ENCODE measurements at places on chromosomes 3 and 15.

GRCh38 chr3:194281306-194281705 lies 69.8 kb downstream of the CPN2 start:
- no peak for DNase-seq

DNA sequence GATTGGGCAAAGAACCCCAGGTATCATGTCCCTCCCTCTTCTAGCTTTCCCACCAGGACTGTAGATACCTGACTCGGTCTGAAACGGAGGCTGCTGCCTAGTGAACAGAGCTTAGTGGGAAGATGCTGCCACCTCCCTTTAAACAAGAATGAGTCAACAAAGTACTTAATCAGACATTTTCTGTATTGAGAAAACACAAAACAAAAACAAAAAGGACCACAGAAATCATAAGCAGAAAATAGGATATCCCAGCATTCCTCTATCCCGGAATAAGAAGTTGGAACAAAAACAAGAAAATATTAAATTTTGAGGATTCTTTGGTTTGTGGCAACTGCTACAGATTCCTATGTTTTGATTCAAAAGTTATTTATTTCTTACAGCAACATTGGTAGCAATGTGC lies 51.7 kb upstream of the COL8A1 start:
- no peak for DNase-seq

GRCh38 chr3:177837951-177838655 lies 640.8 kb upstream of the TBL1XR1 start:
- no peak for DNase-seq

DNA sequence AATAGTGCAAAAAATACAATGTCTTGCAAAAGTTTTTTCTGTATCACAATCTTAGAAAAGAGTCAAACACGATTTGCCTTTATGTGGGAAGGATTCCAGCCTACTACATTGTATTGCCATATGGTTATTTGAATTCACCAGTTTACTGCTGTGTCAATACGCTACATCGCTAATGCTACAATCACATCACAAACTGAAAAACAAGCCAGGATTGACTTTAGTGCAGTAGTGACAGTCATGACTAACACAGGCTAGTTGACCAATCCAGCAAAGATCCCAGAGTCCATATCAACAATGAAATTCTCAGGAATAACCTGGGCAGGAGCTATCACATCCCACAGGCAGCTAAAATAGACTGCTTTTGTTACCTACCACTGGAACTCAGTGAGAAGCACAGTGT lies 67.0 kb downstream of the IL12A start:
- no peak for DNase-seq

- no peak for DNase-seq
Measured at GRCh38 chr15:65792988-65793817, 1.1 kb upstream of the DENND4A start.

DNA sequence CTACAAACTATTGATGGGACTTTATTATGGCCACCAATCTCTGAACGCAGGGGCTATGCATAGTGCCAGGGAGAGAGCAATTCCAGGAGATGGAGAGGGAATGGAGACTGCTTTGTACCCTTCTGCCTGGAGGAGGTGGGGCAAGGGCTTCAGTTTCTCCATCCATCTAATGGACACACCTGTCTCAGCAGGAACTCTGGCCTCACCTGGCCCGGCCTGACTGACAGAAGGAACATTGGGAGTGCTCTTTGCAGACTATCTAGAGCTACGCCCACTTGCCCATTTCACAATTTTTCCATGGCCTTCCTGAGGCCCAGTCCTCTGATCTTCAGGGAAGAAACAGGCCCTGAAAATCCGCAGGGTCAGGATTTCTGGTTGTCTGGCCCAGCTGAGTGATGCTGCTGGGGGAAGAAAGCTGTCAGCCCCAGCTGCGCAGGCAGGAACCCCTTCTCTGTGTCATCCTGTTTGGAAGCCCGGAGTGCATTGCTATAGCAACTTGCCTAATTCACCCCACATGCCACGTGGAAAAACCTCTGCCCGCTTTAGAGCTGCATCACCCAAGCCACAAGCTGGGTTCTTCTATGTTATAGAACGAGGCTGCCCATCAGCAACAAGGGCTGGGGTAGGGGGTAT lies 6.4 kb downstream of the ITGA11 start:
- DNase-seq, result no peak

Data from smooth muscle cell of the brain vasculature (primary cell).